CD8-positive, alpha-beta memory T cell (primary cell): ENCODE measurements at places on chromosomes 1 and 21. TPM values are rescaled to one million over a fixed set of nuclear protein-coding genes. Genes with fewer than 3 reads are reported as not detected.

- no peak overlapping the region for H3K27ac ChIP-seq
- no peaks in the 10 kb centered on the region for H3K27me3 ChIP-seq
- H3K36me3 ChIP-seq, result no peaks in the 10 kb centered on the region
- no peak for DNase-seq
- no peaks in the 10 kb centered on the region for H3K4me1 ChIP-seq
- no peak overlapping the region for H3K4me3 ChIP-seq
These were observed 1.1 kb downstream of the SLAMF9 start for GRCh38 chr1:159952932-159953331.

Gene IL24
- polyA plus RNA-seq, result 22.5 TPM

- no peaks in the 10 kb centered on the region for H3K4me1 ChIP-seq
- H3K36me3 ChIP-seq, result no peaks in the 10 kb centered on the region
- H3K27ac ChIP-seq, result no peak overlapping the region
- H3K4me3 ChIP-seq, result no peak overlapping the region
- H3K27me3 ChIP-seq, result no peaks in the 10 kb centered on the region
- DNase-seq, result no peak
These were observed 89.3 kb downstream of the PHTF1 start for GRCh38 chr1:113669988-113670387.

Gene KTI12
- polyA plus RNA-seq, result 38.8 TPM
